ENCODE measurements at places on chromosomes 16 and 17. TPM values are rescaled to one million over a fixed set of nuclear protein-coding genes. Genes with fewer than 3 reads are reported as not detected.

FBXW10 gene
- total RNA-seq = 1.1 TPM

KRT33B gene
- not detected for total RNA-seq

TERB1 gene
- not detected for total RNA-seq

HOXB8 gene
- 6.0 TPM for total RNA-seq

CD2BP2 gene
- total RNA-seq = 70.6 TPM

ITGAX gene
- 1.1 TPM for total RNA-seq

TPSB2 gene
- total RNA-seq = not detected

HBA1 gene
- 2.4 TPM for total RNA-seq

PRSS22 gene
- total RNA-seq = 0.78 TPM

ANKRD40 gene
- total RNA-seq = 48.0 TPM

HS3ST6 gene
- 1.1 TPM for total RNA-seq

EVPLL gene
- not detected for total RNA-seq

GNAO1 gene
- total RNA-seq = 0.79 TPM

GPR139 gene
- not detected for total RNA-seq

STAC2 gene
- 7.8 TPM for total RNA-seq

P3H4 gene
- 31.0 TPM for total RNA-seq

RGS11 gene
- 4.4 TPM for total RNA-seq

SLC16A11 gene
- total RNA-seq = not detected

RRN3 gene
- 42.5 TPM for total RNA-seq

MT3 gene
- 0.62 TPM for total RNA-seq

NPIPB2 gene
- 2.6 TPM for total RNA-seq

KARS1 gene
- 160 TPM for total RNA-seq

PLLP gene
- 1.7 TPM for total RNA-seq

APOBR gene
- total RNA-seq = 0.13 TPM

NEUROD2 gene
- 0.01 TPM for total RNA-seq

MT1M gene
- 0.17 TPM for total RNA-seq

MYH8 gene
- not detected for total RNA-seq

WSCD1 gene
- total RNA-seq = 3.3 TPM

TLK2 gene
- 31.1 TPM for total RNA-seq

KRT20 gene
- 0.25 TPM for total RNA-seq

HBQ1 gene
- 7.3 TPM for total RNA-seq

TNFAIP1 gene
- 45.4 TPM for total RNA-seq

KRTAP9-8 gene
- total RNA-seq = not detected

PITPNM3 gene
- 2.3 TPM for total RNA-seq

SEPTIN1 gene
- total RNA-seq = 2.2 TPM

GLIS2 gene
- 25.3 TPM for total RNA-seq

ASIC2 gene
- total RNA-seq = 1.5 TPM

AANAT gene
- 0.36 TPM for total RNA-seq

ZNF385C gene
- 0.20 TPM for total RNA-seq

NDUFAB1 gene
- total RNA-seq = 196 TPM

NOS2 gene
- total RNA-seq = 0.26 TPM

NHERF1 gene
- 44.7 TPM for total RNA-seq
